Astrocyte of the cerebellum (primary cell): ENCODE measurements at places on chromosomes 12 and 14.

DNA sequence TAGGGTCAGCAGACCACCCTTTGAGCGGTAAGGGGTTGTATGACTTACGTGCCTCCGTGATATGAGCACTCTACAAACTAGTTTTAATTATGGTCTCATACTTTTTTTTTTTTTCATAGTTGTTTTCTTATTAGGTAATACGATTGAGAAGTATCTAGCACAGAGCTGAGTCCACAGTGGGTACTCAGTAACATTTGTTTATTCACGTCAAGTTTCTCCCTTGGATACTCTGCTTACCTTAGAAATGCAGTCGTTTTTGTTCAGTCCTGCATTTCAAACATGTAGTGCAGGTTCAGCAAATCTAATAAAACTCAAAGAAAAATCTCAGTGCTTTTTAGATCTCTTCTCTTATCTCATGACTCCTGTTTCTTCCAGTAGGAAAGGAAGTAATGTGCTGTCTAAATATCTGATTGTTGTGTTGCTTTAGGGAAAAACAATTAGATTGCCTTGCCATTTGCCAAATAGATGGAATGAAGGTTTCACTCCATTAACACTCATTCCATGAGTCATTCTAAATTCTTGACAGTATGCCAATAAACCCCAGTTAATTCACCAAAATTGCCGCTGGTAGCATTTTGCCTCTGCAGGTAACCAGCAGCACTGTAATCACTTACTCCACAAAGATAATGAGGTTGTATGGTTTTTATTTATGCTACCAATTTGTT is 118.9 kb downstream of the PTCSC3 start:
- DNase-seq = peak; percentile 37

GRCh38 chr12:113207613-113208040 is 13.6 kb upstream of the TPCN1 start:
- no peak for DNase-seq

DNA sequence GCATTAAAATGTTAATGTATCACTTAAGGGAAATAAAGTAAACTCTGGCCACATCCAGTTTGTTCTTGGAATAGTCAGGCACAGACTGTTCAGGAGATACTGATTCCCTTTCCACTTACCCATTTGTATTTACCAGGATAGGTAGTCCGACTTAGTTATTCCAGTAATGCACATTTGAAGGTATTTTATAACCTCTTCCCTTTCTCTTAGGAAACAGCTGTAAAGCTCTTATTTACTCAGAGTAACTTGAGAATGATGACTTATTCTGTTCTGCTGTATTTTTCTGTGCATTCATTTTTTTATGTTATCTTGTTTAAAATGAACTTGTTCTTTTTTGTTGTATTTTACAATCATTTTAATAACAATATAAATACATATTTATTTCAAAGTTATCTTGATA is 78.0 kb downstream of the METTL25 start:
- DNase-seq = no peak

- no peak for DNase-seq
Observed at GRCh38 chr12:109744986-109745942, 31.6 kb downstream of the FAM222A start.

DNA sequence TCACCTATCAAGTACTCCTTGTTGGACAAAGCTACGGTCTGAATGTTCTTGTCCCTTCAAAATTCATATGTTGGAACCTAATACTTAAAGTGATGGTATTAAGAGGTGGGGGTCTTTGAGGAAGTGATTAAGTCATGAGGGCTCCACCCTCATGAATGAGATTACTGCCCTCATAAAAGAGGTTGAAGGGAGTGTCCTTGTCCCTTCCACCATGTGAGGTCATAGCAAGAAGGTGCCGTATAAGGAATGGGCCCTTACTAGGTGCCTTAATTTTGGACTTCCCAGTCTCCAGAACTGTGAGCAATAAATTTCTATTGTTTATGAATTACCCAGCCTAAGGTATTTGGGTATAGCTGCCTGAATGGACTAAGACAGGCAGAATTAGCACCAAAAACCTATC is 191.1 kb upstream of the NUDT4 start:
- DNase-seq = no peak
